Activated T-helper 2 cell treated with anti-CD3 and anti-CD28 coated beads, Interferon-gamma antibody, Interleukin-2, Interleukin-4, amounts not matched to agents 10 μg/mL and 5 μg/mL and 100 μg/mL, durations not matched to agents 14 hours and 24 hours and 36 hours (primary cell): ENCODE measurements at places on chromosomes 3 and 15. TPM values are rescaled to one million over a fixed set of nuclear protein-coding genes. Genes with fewer than 3 reads are reported as not detected.

DNA sequence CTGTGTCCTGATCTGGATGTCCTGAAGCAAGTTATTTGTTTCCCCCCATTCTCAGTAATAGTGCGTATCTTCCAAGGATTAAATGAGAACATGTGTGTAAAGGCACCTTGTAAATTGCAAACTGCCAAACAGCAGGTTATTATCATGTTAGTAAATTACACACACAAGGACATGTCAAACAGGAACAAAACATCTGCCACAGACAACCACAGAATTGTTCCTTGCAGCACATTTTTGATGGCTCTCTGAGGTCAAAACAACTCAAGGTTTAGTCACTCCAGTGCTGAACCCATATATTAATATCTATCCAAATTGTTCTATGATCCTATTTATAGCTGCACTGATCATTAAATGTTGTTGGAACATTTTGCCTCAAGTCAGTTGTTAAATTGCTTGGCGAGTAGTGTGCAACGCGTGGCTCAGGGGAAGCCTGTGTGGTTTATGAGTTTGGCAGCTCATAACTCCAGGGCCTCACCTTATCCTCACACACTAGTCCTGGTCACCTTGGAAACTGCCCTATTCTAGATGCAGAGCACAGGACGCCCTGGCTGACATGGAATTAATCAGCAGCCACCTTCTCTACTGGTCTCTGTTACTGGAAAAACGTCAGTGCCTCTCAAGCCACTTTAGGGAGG lies 46.3 kb upstream of the CDV3 start:
- no peaks in the 10 kb centered on the region for H3K36me3 ChIP-seq
- H3K4me3 ChIP-seq = no peak overlapping the region
- H3K27ac ChIP-seq = no peak overlapping the region
- peaks cover 4% of the 10 kb centered on the region for H3K4me1 ChIP-seq

- H3K27ac ChIP-seq = no peak overlapping the region
- H3K27me3 ChIP-seq = peaks cover 7% of the 10 kb centered on the region
- H3K4me1 ChIP-seq = no peaks in the 10 kb centered on the region
- H3K36me3 ChIP-seq = no peaks in the 10 kb centered on the region
Observed at GRCh38 chr3:38542401-38543298, 46.5 kb downstream of the EXOG start.

DNA sequence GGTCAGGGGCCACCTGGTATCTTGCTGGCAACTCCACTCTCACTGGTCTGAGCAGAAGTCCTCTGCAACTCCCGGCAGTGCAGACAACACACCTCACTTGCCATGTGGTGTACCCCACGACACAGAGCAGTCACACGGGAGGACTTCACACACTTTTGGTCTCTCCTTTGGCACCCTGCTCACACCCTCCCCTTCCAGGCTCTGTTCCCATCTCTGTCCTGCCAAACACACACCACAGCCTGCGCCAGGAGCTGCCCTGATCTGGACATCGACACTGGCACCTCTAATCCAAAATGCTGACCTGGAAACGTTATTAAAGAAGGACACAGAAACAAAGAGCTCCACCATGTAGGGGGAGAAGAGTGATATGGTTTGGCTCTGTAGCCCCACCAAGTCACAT lies 57.2 kb downstream of the SLC41A3 start:
- H3K27ac ChIP-seq = no peak overlapping the region
- peak; percentile 3 for DNase-seq
- peaks cover 8% of the 10 kb centered on the region for H3K36me3 ChIP-seq
- peaks cover 2% of the 10 kb centered on the region for H3K4me1 ChIP-seq
- H3K27me3 ChIP-seq = no peaks in the 10 kb centered on the region

- H3K27me3 ChIP-seq = no peaks in the 10 kb centered on the region
- no peak overlapping the region for H3K4me3 ChIP-seq
- peaks cover 45% of the 10 kb centered on the region for H3K36me3 ChIP-seq
Observed at GRCh38 chr3:121730940-121731687, 18.4 kb downstream of the GOLGB1 start.

- H3K4me3 ChIP-seq = no peak overlapping the region
- no peaks in the 10 kb centered on the region for H3K27me3 ChIP-seq
- peaks cover 78% of the 10 kb centered on the region for H3K36me3 ChIP-seq
- no peak for DNase-seq
- H3K4me1 ChIP-seq = peaks cover 6% of the 10 kb centered on the region
Observed at GRCh38 chr3:37338500-37338899, 164.1 kb upstream of the LRRFIP2 start.

DNA sequence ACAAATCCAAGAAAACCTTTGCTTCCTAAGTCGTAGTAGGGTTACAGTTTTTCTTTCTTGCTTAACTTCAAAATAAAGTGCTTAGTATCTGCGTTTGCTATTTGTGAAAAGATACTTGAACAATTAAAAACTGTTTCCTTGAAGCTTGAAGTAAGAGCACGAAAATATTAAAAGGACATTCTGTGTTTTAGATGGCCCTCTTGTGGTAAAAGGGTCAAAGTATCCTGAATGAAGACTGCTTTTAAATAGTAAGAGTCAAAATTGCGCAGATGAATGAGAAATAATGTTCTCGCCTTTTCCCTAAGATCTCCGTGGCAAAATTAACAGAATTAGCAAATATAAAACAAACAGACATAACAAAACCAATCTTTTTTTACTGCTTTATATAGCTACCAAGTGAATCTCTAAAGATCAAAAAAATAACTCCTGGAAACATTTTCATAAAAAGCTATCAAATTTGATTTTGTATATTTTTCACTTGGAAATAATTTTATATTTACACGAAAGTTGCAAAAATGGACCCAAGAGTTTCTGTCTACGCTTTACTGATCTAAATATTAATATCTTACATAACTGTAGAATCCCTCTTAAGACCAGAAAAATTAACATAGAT lies 175.4 kb downstream of the MBNL1 start:
- peaks cover 51% of the 10 kb centered on the region for H3K4me1 ChIP-seq
- no peak for DNase-seq
- H3K36me3 ChIP-seq = peaks cover 48% of the 10 kb centered on the region

GRCh38 chr3:162353414-162353813 lies 856.8 kb downstream of the OTOL1 start:
- no peak overlapping the region for H3K4me3 ChIP-seq
- no peak overlapping the region for H3K27ac ChIP-seq
- H3K27me3 ChIP-seq = no peaks in the 10 kb centered on the region

DNA sequence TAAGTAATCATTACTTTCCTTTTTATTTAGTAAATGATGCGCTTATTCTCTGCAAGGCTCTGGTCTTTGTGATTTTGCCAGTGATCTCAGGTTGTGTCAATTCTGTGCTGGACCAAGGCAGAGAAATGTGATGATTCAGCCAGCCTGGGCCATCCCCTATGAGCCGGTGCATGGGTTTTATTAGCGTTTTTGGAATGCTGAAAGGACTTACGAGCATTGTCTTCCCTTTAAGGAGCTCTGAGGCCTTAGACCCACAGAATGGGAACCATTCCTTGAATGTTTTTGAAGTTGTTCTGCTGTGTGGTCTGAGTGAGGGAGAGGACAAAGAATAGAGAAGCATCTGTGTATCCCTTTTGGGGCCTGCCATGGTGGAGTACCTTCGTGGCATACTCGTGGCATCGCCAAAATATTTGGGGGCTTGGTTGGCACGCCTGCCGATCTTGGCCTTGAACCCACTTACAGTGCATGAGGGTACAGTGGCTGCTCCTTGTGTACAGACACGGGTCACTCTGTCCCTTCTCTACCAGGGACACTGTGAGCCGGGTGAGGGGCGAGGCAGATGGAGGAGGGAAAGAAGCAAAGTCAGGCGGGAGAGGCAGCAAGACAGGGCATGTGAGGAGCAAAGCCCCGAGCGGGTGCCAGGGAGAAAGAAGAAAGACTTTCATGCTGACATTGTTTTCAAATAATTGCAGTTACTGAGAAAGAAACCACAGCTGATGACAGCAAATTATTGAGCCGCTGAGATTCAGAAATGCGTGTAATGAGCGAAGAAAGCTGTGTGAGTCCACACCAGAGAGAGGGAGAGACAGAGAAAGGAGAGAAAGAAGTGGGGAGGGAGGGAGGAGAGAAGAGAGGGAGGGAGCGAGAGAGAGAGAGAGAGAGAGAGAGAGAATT lies 269.4 kb upstream of the RGMA start:
- no peak for DNase-seq
- no peaks in the 10 kb centered on the region for H3K27me3 ChIP-seq
- no peaks in the 10 kb centered on the region for H3K36me3 ChIP-seq

DNA sequence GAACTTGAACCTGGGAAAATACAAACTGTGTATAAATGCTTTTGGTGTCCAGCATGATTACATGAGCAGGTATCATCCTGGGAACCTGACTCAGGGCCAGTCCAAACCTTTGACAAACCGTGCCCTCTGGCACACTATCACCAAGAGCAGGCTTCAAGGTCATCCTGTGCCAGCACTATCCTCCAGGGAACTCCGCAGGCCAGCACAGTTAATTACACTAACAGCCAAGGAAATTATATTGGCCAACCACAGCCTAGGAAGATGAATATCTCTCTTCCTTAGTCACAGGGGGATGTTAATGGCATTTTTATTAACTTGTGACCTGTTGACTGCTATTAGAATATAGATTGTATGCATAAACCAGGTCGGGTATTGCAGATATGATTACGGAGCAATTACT lies 262.0 kb downstream of the TUSC7 start:
- H3K36me3 ChIP-seq = no peaks in the 10 kb centered on the region
- H3K27me3 ChIP-seq = no peaks in the 10 kb centered on the region
- H3K4me3 ChIP-seq = no peak overlapping the region
- H3K27ac ChIP-seq = no peak overlapping the region

DNA sequence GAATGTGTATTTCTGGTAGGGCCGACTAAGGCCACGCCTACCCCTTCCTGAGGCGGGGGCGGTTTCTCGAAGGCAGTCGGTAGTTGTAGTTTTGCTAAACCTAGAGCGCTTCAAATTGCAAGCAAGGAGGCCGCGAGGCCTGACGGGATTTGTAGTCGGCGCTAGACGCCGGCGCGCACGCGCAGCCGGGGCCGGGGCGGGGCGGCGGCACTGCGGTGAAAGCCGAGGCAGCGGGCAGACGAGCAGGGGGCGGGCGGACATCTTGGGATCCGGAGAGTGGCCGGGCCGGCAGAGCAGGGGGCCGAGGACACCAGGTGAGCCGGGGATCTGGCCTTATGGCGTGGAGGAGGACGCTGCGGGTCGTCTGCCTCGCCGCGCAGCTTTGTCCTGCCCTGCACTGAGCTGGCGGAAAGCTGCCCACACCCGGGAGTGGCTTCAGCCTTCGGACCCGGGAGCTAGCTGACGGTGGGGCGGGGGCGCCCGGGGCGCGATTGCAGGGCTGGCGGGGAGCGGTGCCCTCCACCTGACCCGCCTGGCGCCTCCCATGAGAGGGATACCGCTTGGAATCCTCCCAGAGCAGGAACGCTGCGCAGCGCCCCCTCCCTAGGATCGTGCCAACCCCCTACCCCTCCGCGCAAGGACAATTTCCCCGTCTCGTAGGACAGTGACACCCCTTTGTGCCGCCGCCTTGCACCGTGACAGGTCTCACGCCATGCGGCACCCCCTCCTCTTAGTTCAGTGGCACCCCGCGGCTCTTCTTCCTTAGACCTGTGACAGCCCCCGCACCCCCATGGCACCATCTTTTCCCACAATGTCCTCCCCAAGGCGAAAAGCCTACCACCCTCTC lies at the start of gene AP2M1:
TSS of gene AP2M1 (plus strand) at position 210 of the 847 bp plus-strand sequence. CDS start 2,139 bp downstream, outside the sequence.
- H3K27ac ChIP-seq = peak within 1 kb of the TSS; percentile 82
- H3K4me3 ChIP-seq = peak within 1 kb of the TSS; percentile 97
- H3K36me3 ChIP-seq = peaks cover 46% of the 10 kb centered on the region
- peak; percentile 98 for DNase-seq

GRCh38 chr3:134049676-134050075 lies 20.0 kb upstream of the SLCO2A1 start:
- no peak overlapping the region for H3K4me3 ChIP-seq
- no peak for DNase-seq

DNA sequence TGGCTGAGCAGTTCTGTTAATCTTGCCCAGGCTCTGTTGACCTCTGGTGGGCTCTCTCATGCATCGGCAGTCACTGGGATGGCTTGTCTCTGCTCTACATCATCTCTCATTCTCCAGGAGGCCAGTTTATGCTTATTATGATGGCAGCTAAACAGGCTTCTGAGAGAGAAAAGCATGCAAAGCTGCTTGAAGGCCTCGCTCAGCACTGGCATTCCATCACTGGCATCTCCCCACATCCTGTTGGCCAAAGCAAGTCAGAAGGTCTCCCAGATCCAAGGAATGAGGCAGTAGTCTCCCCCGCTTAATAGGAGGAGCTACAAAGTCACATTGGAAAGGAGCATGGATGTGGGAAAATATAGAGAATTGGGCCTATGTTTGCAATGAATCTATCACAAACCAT lies 212.6 kb downstream of the ZNF621 start:
- H3K4me3 ChIP-seq = no peak overlapping the region
- no peaks in the 10 kb centered on the region for H3K27me3 ChIP-seq
- DNase-seq = no peak
- H3K4me1 ChIP-seq = no peaks in the 10 kb centered on the region

DNA sequence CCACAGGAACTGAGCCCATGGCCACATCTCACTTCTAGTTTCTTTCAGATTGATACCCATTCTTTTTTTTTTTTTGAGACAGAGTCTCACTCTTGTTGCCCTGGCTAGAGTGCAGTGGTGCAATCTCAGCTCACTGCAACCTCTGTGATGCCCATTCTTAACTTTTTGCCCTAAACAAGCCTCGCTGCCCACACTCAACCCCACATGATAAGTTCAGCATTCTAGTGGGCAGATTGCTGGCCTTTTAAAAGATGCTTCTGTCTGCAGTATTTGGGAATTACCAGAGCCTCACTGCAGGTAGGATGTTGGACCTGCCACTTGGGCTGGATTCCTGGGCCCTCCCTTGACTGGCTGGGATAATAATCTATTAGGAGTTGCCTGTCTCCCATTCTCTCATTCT lies 51.0 kb downstream of the TRANK1 start:
- no peaks in the 10 kb centered on the region for H3K27me3 ChIP-seq
- peaks cover 14% of the 10 kb centered on the region for H3K4me1 ChIP-seq
- H3K4me3 ChIP-seq = no peak overlapping the region
- no peak overlapping the region for H3K27ac ChIP-seq
- H3K36me3 ChIP-seq = peaks cover 64% of the 10 kb centered on the region
- no peak for DNase-seq

DNA sequence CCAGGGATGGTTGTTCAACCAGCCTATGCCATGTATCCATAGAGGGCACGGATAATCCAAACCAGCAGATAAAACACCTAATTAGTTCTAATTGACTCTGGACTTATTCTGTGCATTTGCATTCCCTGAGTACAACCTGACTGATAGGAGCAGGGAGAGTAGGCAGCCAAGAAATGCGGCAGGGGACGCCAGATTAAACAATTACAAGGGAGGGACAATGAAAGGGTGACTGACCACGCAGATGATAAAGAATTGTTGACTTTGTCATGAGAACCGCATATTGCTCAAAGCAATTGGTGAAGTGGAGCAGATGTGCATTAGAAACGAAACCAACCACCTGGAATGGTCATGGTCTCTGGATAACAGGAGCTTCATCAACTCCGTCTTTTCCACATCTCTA lies 369.1 kb upstream of the FRG2C start:
- no peak for DNase-seq
- no peak overlapping the region for H3K27ac ChIP-seq
- no peaks in the 10 kb centered on the region for H3K27me3 ChIP-seq
- no peaks in the 10 kb centered on the region for H3K4me1 ChIP-seq
- no peaks in the 10 kb centered on the region for H3K36me3 ChIP-seq
- H3K4me3 ChIP-seq = no peak overlapping the region

The NR1I2 gene
- 0.11 TPM in 2 replicates for total RNA-seq

The MASP1 gene
- not detected in 2 replicates for total RNA-seq

The LTK gene
- total RNA-seq = 0.18 and 0.25 TPM in 2 replicates

The MME gene
- not detected in 2 replicates for total RNA-seq

The PP2D1 gene
- total RNA-seq = not detected in 2 replicates

The CHL1 gene
- not detected in 2 replicates for total RNA-seq

The GREM1 gene
- 0.23 TPM in 1 of 2 replicates, not detected in the other for total RNA-seq

The GOLGA8G gene
- not detected in 2 replicates for total RNA-seq

The ALDH1A2 gene
- total RNA-seq = 1.1 and 1.2 TPM in 2 replicates

The IGF2BP2 gene
- total RNA-seq = 0.05 and 1.6 TPM in 2 replicates

The SPTBN5 gene
- total RNA-seq = 0.41 and 0.90 TPM in 2 replicates

The SERINC4 gene
- 0.28 and 0.57 TPM in 2 replicates for total RNA-seq
